ENCODE measurements at places on chromosomes 11 and 22.
A peak's percentile ranks its signal among the peaks of the same experiment; 100 is the strongest.

GRCh38 chr22:50276143-50276542, 6.0 kb upstream of the MAPK11 start:
- DNase-seq, result peak; percentile 48

GRCh38 chr11:117684731-117685130, 112.3 kb downstream of the DSCAML1 start:
- no peak for DNase-seq

DNA sequence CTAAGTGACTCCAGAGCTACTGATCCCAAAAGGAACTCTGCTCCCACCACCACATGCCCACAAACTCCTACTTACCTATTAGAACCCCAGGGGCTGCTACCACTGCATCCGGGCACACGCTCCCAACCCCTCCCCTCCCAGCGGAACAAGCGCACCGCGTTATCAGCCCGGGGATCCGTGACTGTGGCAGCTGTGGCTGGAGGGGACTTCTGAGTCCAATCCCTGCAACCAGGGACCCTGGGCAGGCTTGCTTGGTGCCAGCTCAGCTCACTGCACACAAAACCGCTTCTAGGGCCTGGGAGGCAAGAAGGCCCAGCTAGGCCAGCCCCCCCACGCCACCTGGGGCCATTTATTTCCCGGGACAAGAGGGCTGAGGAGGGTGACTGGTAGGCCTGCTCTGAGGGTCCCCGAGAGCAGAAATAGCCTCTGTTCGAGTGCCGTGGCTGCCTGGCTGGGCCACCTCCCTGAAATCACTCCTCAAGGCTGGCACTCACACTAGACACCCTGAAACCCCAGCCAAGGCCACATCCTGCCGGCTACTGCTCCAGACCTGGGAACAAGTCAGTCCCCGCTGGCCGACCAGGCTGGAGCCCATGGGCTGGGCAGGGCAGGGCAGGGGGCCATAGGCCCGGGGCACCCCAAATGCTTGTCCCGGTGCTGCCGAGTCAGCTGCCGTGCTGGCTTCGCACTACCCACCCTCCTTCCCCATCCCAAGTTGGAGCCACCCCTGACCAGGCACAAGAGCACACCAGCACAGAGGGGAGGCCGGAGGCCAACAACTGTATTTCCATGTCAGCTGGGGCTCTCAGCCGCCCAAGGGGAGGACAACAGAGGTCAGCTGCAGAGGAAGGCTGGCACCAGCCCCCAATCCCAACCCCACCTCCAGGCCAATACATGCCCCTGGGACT, 1.9 kb upstream of the IFITM10 start:
- DNase-seq, result peak; percentile 83

- DNase-seq, result no peak
Measured at GRCh38 chr22:23532731-23533130, 47.4 kb downstream of the IGLL1 start.

GRCh38 chr11:120492486-120492885, 19.1 kb upstream of the GRIK4 start:
- no peak for DNase-seq
